Glomerular endothelial cell (primary cell): ENCODE measurements at places on chromosomes 1 and 21.

GRCh38 chr1:36805979-36806640, 228.2 kb downstream of the GRIK3 start:
- DNase-seq, result peak; percentile 41

DNA sequence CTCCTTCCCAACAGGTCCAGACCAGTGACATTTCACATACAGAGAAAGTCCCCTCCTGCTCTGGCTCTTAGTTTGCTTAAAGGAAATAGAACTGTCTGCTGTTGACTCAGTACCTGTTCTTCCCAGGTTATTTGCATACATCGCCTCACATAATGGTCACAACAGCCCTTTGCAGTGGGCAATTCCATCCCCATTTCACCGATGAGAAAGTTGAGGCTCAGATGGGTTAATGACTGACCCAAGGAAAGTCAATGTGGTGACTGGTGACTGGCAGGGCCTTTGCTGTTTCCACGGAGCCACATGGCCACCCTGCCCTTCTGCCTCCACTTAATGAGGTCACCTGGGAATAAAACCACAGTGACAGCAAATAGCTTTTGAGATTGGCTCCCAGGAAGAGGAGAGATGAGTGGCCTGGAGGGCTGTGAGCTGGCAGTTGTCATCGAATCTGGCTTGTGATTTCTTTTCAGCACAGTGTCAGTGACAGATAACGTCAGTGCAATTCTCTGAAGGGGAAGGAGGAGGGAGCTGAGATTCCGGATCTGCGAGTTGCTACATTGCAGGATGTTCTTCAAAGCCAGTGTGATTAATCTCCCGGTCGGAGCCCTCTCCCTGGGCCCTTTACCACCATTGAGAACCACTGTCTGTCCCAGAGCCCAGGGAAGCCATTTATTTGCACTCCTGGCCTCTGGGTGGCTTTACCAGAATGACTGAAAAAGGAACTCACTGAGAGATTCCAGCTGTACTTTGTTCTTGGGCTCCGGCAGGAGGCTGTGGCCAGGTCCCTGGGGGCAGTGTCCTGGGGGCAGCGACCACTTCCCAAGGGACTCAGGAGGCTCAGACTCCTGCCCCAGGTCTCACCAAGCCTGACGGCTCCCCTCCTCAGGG, 117.2 kb downstream of the CNIH3 start:
- DNase-seq, result no peak

GRCh38 chr1:12764016-12764415, 9.5 kb upstream of the PRAMEF12 start:
- DNase-seq, result no peak

- DNase-seq, result no peak
These were observed 275.2 kb downstream of the KAZN start for GRCh38 chr1:14873677-14874076.

- no peak for DNase-seq
These were observed 629 bp downstream of the PGD start for GRCh38 chr1:10399444-10399941.

GRCh38 chr1:204836856-204837255, 33.8 kb upstream of the NFASC start:
- DNase-seq, result no peak
